ENCODE measurements at places on chromosomes 12 and 14.

DNA sequence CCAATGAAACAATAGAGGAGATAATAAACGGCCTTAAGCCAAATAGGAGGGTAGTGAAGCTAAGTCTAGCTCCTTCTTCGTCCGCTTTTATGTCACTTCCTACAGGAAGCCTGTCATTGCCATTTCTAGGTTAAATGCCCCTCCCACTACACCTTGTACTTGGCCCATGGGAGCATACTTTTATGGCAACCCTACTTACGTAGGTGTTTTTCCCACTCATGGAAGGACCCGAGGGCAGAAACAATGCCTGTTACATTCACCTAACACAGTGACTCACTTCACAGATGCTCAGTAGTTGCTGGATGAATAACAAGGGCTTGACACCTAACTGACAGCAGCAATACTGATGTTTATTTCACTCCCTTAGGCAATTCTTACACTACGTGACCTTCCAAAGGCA lies 44.5 kb downstream of the ALKBH1 start:
- DNase-seq = no peak

GRCh38 chr14:89254166-89254909 lies 162.7 kb downstream of the FOXN3 start:
- DNase-seq = no peak

DNA sequence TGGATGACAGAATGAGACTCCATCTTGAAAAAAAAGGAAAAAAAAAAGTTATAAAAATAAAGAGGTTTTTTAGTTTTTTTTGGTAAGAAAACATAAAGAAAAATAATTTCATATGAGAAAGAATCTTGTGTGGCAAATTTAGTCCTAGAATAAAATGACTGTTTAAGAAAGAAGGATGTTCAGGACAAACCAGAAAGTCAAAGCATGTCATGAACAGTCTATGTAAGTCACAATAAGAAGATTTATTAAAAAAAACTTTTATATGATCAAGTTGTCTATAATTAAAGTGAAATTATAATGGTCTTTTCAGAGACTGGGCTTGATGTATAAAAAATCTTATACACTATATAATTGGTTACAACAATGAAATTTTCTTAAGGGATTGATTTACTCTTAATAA lies 68.1 kb upstream of the HECTD1 start:
- DNase-seq = no peak

GRCh38 chr12:20367583-20368113 lies 689 bp upstream of the PDE3A start:
- no peak for DNase-seq

DNA sequence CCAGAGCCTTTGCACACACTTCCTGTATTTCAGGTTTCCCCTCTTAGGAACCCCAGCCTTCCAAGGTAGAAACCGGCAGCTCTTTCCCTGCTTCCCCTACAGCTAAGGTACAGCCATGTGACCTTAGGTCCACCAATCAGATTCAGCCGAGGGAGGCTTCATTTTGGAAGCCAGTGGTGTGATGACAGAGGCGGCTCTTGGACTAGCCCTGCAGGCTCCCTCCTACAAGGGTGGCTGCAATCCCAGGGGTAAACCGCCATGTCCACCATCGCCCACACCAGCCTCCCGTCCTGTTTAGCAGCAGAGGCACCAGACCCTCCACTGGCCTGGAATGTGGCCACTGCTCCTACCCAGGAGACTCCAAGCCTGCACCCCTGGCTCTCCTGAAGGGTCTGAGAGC lies 65.6 kb downstream of the SERPINA3 start:
- DNase-seq = no peak

- DNase-seq = peak; percentile 17
Observed at GRCh38 chr12:71938728-71939385, at the start of gene TPH2. Gene TPH2, plus strand, starts transcription at chr12:71938845. Its CDS starts 142 bp downstream, at chr12:71938987.

DNA sequence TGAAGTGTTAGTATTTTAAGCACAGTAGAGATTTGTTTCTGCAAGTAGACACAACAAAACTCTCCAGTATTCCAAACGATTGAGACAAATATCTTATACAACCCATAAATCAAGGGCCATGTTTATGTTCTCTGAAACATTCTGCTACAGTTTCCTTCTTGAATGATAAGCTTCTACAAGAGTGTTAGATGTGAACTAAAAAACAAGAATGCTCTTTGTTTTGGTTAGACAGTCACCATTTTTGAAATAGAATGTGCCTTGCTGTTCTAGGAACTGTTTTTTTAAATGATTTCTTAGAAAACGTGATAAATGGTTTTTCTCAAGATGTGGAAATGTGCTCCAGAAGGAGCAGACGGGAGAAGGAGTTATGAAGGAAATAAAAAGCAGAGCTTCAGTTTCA lies 1656.3 kb upstream of the FLRT2 start:
- no peak for DNase-seq

GRCh38 chr14:78904094-78904493 lies 733.9 kb downstream of the NRXN3 start:
- DNase-seq = no peak

DNA sequence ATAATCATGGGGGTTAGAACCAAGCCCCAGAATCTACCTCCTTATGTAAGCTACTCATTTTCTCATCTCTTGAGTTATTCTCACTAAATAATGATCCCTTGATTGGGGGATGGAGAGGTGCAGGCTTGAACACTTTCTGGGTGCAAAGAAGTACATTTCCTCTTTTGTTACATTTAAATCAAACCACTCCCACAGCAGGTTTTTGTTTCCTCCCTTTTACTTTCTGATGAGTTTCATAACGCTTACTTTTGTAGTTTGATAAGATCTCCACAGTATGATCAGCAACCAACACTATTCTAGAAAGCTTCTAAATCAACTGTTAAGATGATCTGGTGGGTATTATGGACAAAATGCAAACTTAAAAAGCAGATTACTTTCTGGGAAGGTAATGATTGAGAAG lies 20.5 kb downstream of the VCPKMT start:
- DNase-seq = no peak

GRCh38 chr12:873954-874353 lies 75.5 kb downstream of the RAD52 start:
- no peak for DNase-seq

- DNase-seq = no peak
Observed at GRCh38 chr12:78402366-78403134, 462.0 kb upstream of the SYT1 start.

DNA sequence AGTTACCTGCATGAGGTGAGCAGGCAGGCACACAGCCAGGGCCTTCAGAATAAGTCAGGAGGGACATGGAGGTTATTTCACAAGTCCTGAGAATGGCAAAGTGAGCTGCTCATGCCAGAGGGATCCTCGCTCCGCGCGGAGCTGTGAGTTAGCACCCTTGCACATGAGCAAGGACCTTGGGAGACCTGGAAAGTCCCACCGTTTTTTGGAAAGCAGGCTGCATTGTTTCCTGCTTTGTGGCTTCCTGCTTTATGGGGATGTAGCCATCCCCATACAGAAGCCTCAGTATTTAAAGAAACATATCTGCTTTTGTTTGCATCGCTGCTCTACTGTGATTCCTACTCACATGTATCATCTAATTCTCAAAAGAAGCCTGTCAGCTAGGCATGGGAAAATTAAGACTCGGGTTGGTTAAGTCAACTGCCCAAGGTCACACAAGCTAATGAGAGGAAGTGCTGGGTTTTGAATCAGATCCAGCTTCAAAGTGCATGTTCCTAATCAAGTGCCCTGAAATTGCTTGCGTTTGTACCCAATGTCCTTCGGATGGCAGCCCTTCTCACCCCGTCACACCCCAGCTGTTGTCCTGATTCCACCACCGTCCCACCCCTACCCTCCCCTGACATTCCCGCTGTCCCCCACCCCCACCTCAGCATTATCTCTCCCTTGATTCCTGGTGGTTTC lies 106.2 kb downstream of the CRACR2A start:
- DNase-seq = no peak

GRCh38 chr14:24098927-24099813 lies 5.1 kb downstream of the PCK2 start:
- DNase-seq = no peak

DNA sequence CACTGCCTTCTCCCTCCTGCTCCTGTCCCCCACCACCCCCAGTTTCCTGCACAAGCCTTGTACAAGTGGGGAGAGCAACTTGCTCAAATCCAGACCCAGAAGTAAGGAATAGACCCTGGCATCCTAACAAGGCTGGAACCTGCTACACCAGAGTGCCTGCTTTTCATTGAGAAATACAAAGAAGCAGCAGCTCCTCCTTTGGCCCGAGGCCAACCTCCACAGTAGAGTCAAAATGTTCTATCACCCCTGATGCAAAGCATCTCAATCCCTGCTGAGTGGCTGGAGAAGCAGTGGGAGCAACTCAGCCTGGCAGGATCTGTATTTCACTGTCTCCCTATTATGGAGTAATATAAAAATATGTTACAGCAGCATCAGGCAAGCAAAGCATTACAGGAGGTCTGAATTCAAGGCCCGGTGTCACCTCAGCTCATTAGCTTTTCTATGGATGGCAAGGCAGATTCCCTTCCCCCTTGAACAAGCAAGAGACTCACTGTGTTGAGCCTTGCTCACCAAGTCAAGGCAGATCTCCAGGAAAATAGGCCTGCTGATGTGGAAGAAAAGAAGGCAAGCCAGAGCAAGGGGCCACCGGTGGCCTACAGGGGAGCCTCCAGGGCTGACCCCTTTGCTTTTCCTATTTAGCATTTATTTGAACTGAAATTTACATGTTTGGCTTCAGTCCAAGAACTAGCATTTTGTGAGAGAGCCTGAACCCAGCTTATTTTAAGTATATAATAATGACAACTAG lies 186.3 kb upstream of the EGLN3 start:
- no peak for DNase-seq

DNA sequence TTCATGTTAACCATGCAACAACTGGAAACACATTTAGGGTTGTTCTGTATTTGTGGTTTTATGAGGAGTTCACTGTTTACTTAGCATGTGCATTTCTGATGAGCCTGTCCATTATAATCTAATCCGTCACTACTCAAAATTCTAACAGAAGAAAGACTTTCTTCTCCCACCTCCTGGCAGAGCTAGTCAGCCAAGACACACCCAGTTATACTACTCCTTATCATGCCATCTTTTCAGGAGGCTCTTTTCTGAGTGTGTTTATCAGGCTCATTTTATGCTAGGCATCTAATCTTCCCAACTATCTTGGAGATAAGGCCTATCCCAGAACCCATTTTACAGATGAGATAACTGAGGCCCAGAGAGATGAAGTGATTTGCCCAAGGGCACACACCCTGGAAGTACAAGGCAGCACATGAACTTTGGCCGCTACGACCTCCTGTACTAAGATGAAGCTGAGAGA lies 10.4 kb upstream of the MED13L start:
- DNase-seq = no peak

DNA sequence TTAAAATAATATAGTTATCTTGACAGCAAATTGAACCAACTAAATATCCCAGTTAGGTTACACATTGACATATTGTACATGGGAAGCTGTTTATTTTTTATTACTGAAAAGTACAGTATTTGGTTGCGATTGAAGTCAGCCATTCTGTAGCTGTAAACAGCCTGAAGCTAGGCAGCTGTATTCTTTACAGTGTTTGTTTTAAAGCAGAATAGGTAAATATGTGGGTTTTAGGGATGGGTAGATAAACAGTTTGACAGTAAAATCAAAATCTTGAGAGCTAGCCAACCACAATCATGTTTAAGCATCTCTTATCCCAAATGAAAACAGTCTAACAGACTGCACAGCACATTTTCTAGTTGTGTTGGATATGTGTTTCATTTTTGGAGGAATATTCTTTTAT lies 45.7 kb downstream of the TTC6 start:
- DNase-seq = no peak

Measured in brain pericyte (primary cell).